ENCODE measurements at places on chromosomes 2 and 18.

GRCh38 chr18:26471027-26471426 lies 77.3 kb downstream of the KCTD1 start:
- H3K4me3 ChIP-seq: no peak overlapping the region
- H3K27me3 ChIP-seq: no peaks in the 10 kb centered on the region
- no peaks in the 10 kb centered on the region for H3K36me3 ChIP-seq
- peaks cover 11% of the 10 kb centered on the region for H3K4me1 ChIP-seq

- H3K27ac ChIP-seq: no peak overlapping the region
- no peaks in the 10 kb centered on the region for H3K4me1 ChIP-seq
- DNase-seq: no peak
- H3K27me3 ChIP-seq: no peaks in the 10 kb centered on the region
These were observed 109.8 kb upstream of the YPEL5 start for GRCh38 chr2:30037016-30037415.

- no peak for DNase-seq
- no peaks in the 10 kb centered on the region for H3K27me3 ChIP-seq
- H3K4me3 ChIP-seq: no peak overlapping the region
- peaks cover 26% of the 10 kb centered on the region for H3K4me1 ChIP-seq
- H3K36me3 ChIP-seq: no peaks in the 10 kb centered on the region
- no peak overlapping the region for H3K27ac ChIP-seq
These were observed 55.6 kb downstream of the RPL37A start for GRCh38 chr2:216554286-216554685.

DNA sequence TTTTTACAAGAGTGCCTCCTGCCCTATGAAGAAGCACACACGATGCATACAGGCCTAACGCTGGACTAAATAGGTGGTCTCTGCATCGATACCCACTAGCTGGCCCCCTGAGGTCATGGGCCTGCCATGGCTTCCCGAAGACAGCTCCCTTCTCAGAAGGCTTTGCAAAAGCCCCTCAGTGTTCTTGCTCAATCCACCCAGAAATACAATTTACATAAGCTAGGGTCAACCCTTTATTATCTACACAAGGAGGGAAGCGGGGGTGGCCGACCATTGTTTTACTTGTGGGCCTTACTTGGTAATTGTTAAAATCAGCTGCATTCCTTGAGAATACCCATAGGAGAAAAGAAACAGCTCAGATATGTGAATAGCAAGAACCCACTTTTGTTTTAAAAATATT lies 28.5 kb downstream of the UXS1 start:
- H3K27me3 ChIP-seq: no peaks in the 10 kb centered on the region
- H3K36me3 ChIP-seq: no peaks in the 10 kb centered on the region
- H3K27ac ChIP-seq: no peak overlapping the region
- no peak overlapping the region for H3K4me3 ChIP-seq
- DNase-seq: no peak

DNA sequence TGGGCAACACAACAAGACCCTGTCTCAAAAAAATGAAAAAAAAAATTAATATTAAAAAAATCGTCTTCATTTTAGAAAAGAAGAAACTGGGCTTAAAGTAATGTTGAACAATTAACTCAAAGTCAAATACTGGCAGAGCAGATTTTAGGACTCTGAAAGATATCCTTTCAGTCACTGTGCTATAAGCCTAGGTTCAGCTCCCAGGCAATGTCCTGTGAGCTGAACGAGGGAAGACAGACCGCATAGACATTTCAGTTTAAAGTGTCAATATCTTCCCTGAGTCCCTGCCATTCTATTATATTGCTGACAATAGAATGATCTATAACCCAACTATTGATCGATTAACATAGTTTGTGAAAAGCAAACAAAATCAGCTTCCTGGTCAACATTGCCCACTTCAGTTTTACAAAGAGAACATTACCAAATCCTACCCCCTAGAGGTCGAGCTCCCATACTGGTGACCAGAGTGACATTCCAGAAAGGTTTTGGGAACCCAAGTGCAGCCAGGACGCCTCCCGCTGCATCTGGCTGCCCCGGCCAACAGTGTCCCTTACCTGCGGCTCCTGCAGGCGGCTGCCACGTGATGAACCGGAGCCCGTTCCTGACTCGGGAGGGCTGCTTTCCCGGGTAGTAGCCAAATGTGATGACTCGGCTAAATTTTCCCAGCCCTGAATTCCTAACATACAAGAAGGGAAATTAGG lies 639 bp downstream of the MRO start:
- H3K27ac ChIP-seq: no peak overlapping the region
- no peaks in the 10 kb centered on the region for H3K36me3 ChIP-seq
- H3K4me1 ChIP-seq: peaks cover 11% of the 10 kb centered on the region
- no peaks in the 10 kb centered on the region for H3K27me3 ChIP-seq

DNA sequence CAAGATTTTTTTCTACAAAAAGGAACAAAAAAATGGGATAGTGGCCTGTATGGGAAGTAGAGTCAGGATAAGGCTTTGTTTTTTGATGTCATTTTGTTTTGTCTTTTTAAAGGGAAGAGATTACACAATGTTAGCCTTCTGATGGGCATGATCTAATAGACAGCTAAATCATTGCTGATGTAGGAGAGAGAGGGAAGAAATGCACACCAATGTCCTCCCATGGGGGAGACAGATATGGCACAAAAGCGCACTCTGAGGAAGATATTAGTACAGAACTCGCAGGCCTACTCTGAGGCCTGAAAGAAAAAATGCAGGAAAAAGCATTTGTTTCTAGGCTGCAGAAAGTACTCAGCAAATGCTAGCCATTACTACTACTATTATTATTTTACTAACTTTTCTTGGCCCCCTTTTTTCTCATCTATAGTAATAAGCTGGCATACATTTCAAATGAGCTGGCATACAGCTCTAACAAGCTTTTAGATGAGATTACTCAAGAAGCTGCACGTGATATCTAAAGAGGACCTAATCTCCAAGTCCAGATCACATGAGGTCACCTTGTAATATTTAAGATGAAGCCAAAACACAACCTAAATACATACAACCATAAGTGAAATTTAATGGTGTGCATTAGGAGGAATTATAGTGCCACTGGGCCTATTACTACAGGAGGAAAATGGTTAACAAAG lies 269.4 kb upstream of the TANK start:
- H3K4me3 ChIP-seq: no peak overlapping the region
- no peaks in the 10 kb centered on the region for H3K36me3 ChIP-seq
- H3K27ac ChIP-seq: no peak overlapping the region
- DNase-seq: no peak

DNA sequence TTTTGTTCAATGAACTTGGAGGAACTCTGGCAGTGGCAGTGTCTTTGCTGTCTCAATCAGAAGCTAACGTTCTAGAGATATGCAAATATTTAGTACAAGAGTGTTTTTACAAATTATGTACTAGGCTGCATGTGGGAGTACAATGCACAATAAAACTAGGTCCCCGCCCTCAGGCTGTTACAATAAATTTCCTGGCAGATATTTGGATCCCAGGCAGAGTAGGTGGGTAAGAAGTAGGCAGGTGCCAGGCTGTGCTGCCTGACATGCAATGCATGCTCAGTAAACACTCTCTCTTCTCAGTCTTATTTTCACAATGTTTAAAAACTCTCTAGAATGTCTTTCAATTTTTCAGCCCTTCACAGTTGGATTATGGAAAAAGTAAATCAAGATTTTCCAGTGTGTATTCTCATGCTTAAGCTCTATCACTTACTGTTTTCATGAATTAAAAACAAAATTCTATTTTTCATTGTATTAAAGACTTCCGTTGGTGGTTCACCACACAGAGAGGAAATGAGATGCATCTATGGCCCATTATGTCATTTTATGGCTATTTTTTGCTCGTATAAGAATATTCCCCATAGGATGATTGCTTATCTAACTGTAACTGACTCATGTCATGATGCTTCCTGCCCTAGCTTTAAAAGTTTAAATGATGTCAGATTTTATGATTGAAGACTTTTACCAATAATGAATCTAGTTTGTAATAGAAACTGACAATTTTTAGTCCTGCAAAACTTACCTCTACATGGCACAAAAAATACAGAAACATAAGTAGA lies 346.1 kb downstream of the RND3 start:
- DNase-seq: no peak
- H3K36me3 ChIP-seq: no peaks in the 10 kb centered on the region
- peak overlapping the region; percentile 98 for H3K27ac ChIP-seq
- H3K4me1 ChIP-seq: peaks cover 42% of the 10 kb centered on the region
- no peak overlapping the region for H3K4me3 ChIP-seq
- no peaks in the 10 kb centered on the region for H3K27me3 ChIP-seq

DNA sequence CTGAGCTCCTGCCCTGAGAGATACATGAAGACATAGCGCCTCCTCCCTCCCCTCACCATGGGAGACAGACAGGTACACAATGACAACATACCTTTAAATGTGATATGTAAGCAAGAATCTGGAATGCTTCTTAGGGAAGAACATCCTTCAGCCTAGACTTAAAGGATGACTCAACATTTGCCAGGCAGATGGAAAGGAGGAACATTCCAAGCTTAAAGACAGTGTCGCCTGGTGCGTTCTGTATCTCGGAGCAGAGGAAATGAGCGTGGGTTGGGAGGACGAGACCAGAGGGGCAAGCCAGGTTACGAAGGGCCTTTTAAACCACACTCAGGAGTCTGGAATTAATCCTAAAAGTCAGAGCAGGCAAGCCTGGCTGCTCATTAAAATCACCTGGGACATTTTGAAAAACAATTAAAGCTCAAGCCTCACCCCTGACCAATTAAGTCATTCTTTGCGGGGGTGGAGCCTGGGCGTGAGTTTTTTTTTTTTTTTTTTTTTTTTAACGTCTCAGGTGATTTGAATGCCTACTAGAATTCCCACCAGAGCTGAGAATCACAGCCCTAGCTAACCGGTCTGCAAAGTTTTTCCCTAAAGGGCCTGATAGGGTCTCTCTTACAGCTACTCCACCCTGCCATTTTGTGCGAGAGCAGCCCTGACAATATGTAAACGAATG lies 131.2 kb upstream of the SEC11C start:
- peaks cover 15% of the 10 kb centered on the region for H3K4me1 ChIP-seq
- no peak overlapping the region for H3K4me3 ChIP-seq
- no peaks in the 10 kb centered on the region for H3K36me3 ChIP-seq
- H3K27ac ChIP-seq: peak overlapping the region; percentile 41
- no peaks in the 10 kb centered on the region for H3K27me3 ChIP-seq

- no peaks in the 10 kb centered on the region for H3K27me3 ChIP-seq
- H3K36me3 ChIP-seq: no peaks in the 10 kb centered on the region
- no peak overlapping the region for H3K4me3 ChIP-seq
- no peak for DNase-seq
- H3K4me1 ChIP-seq: no peaks in the 10 kb centered on the region
These were observed 39.7 kb upstream of the UBE2F start for GRCh38 chr2:237927135-237927534.
